ENCODE measurements at places on chromosomes 4 and X.

GRCh38 chr4:114423582-114423981 is 175.0 kb upstream of the UGT8 start:
- DNase-seq, result no peak

- no peak for DNase-seq
These were observed 184.9 kb downstream of the NSUN7 start for GRCh38 chr4:40934676-40935075.

GRCh38 chrX:148647651-148648050 is 147.2 kb downstream of the AFF2 start:
- DNase-seq, result no peak

- DNase-seq, result peak; percentile 83
These were observed 657 bp upstream of the ANKRD50 start for GRCh38 chr4:124713185-124713592.

DNA sequence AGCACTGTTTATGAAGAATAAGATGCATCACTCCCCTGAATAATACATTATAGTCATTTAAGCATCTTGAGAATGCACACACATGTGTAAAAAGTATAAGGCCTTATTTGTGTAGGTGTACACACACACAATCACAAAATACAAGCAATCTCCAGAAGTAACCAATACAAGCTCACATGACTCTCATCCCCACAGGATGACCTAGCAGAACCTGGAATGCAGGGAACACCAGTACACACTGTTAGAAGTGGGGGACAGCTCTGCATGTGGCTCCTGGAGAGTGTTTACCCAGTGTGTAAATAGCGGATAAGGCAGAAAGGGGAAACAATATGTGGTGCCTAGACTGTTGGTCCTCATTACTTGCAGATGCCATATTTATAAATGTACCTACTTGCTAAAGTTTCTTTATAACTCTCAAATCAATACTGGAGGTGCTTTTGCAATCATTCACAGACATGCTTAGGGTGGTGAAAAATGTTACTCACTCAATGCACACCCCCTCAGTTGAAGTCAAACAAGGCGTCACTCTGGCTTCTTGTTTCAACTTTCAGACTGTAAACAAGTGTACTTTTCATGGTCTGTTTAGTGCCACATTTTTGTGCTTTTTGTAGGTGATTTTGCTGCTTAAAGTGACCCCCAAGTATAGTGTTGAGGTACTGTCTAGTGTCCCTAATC is 73.1 kb downstream of the MAGEB17 start:
- no peak for DNase-seq

Measured in fibroblast of the aortic adventitia (primary cell).